ENCODE measurements at places on chromosomes 6 and 20.

- no peak for DNase-seq
Observed at GRCh38 chr6:48713612-48714011, 602.6 kb upstream of the PTCHD4 start.

DNA sequence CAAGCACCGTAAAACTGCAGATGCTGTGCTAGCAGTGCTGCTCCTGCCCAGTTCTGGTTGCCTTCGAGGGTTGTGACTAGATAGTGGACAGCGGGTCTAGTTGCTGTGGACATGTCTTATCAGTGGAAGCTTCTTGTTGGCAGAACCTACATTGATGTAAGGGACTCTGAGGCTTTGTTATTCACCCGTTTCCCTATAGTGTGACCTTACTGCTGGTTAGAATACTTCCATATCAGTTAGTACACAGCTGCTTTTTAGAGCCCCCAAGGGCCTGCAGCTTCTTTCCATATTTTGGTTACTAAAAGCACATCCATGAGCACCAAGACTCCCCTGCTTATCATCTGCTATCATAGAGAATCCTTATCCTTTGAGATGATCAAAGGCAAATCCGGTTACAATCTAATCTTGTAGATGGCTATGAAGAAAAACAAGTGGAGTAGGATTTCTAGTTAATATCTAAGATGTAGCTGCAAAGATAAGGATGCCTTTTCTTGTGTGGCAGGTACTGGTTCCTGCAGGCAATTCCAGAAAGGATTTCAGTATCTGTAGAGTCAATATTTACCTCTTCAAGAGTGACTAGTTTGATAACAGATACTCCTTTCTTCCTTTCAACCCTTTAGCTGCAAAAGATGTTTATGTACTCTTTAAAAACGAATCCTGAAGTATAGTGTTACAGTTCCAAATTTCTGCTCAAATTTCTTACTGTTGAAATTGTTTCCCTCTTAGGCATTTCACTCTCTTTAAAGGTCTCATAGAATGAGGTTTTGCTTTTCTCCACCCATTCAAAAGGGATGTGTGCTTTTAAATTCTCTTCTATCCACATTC, 163.6 kb downstream of the JARID2 start:
- no peak for DNase-seq

- DNase-seq, result no peak
Observed at GRCh38 chr6:14656078-14656521, 538.5 kb downstream of the CD83 start.

GRCh38 chr6:38175786-38176185, 356.3 kb downstream of the ZFAND3 start:
- DNase-seq, result no peak

DNA sequence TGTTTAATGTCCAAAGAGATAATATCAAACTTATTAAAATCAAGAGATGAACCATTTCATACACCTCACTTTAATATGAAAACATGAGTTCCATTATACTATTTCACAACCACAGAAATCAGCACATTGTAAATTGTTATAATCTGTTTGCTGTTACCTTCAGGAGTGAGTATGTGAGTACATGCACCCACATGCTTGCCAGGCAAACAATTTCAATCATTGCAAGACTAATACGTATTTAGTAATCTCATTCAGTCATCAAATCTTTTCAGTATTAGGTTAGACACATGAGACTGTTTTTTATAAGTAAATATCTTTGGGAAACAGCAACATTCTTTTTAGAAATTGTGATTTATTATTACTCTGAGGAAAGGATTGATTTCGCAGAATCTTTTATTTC, 9.3 kb upstream of the EPM2A start:
- DNase-seq, result no peak

GRCh38 chr6:110486756-110487155, 10.3 kb upstream of the SLC22A16 start:
- no peak for DNase-seq

DNA sequence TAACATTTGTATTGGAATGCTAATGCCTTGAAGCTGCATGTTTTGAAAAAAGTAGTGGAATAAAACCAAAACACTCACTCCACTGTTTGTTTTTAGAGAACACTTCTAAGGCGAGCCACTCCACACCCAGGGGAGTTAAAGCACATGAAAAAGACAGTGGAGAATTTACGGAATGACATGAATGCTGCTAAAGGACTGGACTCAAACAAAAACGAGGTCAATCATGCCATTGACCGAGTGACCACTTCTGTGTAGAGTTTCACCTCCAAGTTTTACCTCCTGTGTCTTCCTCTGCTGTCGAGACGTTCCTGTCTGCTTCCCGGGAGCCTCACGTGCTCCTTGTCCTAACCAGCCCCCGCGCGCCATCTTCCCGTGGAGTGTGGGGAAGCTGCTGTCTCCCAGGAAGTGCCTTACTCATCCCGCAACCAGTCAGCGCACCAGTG, 127.8 kb downstream of the LRRC1 start:
- no peak for DNase-seq

DNA sequence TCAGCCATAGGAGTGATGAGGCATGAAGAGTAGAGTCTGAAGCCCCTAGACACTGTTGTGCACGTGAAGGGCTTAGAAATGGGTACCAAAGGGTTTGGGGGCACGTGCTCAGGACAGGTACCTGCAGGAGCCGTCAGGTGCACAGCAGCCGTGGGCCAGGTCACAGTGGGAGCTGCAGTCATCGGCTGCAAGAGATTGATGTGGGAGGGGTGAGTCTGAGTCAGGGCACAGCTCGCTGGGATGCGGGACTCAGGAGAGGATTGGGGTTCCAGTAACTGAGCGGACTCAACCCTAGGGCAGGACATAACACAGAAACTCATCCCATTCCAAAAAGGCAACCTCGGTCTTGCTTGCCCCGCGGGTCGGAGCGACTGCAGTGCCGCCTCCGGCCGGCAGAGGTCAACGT, 1.1 kb downstream of the DLK2 start:
- no peak for DNase-seq

- DNase-seq, result no peak
Observed at GRCh38 chr20:41168281-41169161, 31.2 kb downstream of the PLCG1 start.

GRCh38 chr6:19668710-19669109, 168.5 kb upstream of the ID4 start:
- DNase-seq, result no peak

- DNase-seq, result no peak
Observed at GRCh38 chr6:40956936-40957335, 82.1 kb downstream of the UNC5CL start.

GRCh38 chr6:85672050-85672449, 29.4 kb upstream of the SYNCRIP start:
- no peak for DNase-seq

DNA sequence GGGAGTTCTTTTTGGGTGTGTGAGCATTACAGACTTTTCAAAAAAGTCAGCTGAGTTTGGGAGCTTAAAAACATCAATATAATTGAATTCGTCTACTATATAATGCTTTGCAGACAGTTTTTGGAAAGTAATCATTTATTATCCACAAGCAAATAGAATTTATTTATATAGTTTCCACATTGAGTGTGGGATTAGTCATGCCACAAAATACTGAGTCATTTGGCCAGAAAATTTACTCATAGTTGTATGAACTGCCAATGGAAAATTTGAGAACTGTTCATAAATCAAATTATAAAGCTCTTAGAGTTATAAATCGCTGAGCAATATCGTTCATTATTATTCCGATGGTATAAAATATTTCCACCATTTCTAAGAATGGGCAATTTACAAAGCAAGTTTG, 5.0 kb downstream of the BEND6 start:
- DNase-seq, result no peak

DNA sequence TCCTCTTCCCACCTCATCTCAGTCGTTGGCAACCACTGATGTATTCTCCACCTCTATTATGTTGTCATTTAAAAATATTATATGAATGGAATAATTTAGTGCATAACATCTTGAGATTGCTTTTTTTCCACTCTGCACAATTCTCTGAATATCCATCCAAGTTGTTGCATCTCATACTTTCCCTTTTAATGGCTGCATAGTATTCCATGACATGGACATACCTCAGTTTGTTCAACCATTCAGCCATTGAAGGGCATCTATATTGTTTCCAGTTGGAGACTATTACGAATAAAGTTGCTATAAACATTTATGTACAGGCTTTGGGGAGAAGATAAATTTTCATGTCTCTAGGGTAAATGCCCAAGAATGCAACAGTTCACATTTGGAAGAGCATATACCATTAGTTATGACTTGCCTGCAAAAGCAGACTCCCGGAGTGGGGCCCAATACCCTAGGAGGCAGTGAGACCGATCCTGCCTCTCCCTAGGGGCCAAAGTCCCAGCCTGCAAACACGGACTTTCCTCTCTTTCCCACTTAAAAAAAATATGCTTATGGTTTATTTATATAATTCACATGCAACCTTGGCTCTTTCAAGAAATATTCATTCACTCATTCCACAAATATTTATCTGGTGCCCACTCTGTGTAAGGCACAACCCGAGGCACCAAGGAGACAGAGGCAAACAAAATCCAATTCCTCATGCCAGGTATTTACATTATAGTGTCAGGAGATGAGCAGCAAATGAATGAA, 227.0 kb upstream of the PMEPA1 start:
- DNase-seq, result no peak

DNA sequence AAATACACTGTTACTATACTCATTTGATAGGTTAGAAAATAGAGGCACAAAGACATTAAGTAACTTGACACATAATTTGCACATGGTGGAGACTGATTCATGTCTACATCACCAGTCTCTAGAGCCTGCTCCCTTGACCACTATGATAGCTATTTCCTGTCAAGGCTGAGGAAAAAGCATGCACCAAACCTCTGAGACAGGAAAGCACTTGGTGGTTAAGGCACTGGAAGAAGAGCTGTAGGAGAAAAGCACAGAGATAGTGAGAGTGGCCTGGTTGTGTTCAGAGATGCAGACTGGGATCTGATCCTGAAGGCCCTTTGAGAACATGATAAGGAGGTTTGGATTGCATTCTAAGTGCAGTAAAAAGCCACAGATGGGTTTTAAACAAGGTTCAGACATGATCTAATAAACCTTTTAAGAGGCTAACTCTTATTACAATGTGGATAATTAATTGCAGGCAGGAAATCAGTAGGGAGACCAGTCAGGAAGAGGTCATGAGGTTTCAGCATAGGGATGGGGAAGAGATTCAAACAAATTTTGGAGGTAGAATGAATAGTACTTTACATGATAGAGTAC, 168.9 kb downstream of the PHF3 start:
- no peak for DNase-seq

DNA sequence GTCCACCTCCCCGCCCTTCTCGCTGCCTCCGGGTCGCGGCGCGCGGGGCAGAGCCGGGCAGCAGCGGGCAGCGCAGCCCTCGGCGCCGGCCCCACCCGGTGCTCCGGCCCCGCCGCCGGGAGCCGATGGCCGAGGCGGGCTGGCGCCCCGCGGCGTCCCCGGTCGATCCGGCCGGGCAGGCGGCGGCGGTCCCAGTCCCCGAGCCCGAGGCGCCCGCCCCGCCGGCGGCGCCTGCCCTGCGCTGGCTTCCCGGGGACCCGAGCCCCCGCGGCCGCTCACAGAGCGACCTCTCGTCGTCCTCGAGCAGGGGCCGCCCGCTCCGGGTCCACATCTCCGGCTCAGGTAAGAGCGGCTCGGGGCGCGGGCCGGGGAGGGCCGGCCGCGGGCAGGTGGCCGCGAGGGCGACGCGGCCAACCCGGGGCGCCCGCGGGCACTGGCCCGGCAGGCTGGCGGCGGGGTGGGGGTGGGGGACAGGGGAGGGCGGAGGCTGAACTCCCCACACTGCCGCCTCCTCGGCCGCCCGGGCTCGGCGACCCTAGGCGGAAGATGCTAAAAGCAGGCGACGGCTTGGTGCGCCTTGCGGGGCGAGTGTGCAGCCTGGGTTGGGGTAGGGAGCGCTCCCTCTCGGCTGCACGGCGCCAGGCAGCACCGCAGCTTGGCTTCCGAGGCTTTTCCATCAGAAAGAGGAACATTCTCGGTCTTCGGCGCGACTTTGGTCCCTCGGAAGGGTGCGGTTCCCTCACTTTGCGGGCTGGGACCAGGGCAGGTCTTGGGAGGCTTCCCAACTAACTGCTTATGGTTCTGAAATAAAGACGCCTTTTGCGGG, 25.6 kb upstream of the FUCA2 start:
- DNase-seq, result peak; percentile 85

GRCh38 chr6:127111526-127111925, 6.9 kb upstream of the RSPO3 start:
- no peak for DNase-seq

DNA sequence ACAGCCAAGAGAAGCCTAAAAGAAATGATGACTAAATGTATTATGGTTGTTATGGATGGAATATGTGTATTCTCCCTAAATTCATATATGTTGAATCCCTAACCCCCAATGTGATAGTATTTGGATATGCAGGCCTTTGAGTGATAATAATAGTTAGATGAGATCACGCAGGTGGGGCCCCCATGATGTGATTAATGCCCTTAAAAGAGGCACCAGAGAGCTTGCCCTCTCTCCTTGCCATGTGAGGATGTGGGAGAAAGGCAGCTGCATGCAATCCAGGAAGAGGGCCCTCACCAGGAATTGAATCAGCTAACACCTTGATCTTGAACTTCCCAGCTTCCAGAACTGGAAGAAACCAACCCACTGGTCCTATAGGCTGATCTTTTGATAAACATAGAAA, 190.6 kb upstream of the TCF21 start:
- DNase-seq, result no peak

DNA sequence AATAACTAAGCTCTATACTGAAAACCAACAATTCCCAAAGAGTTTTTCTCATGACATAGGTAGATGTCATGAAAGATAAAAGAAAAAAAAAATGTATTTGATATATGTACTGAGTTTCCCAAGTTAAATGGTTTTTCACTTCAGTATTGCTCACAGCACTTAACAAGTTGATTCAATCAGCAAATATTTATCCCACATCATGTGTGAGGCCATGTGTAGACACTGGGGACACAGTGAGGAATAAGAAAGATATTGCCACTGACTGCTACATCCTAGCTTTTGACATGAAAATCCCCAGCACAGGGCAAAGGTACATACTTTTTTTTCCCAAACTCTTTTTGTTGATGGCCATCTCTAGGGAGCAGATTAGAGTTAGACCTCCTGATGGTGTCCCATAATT, 25.3 kb downstream of the SPTLC3 start:
- no peak for DNase-seq

GRCh38 chr6:118810420-118811027, 83.4 kb upstream of the ASF1A start:
- no peak for DNase-seq

DNA sequence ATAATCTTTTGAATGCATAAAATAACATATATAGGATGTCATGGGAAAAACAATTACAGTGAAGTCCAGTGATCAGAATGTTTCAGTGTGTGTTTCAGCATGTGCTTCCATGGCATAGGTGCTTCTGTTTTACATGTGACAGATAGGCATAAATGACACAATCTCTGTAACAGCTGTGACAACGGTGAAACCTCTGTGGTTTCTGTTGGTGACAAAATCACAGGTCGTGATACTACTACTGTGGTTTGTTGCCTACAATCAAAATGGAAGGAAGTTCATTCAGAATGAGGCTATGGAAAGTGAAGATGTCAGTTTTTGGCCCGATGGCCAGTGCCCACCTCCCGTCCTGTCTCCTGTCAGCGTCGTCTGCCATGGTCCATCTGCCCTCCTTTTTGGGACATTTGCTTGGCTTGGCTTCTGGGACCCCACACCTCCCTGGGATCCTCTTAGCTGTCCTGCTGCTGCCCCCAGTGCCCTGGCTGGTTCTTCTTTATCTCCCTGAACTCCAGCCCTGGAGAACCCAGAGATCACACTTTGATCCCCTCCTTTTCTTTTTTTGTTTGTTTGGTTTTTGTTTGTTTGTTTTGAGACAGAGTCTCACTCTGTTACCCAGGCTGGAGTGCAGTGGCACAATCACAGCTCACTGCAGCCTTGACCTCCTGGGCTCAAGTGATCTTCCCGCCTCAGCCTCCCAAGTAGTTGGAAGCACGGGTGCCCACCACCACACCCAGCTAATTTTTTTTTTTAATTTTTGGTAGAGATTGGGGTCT, 79.3 kb upstream of the NAA20 start:
- no peak for DNase-seq

GRCh38 chr6:42440027-42440426, 11.7 kb downstream of the TRERF1 start:
- DNase-seq, result no peak
